ENCODE measurements at places on chromosomes 7 and 10. TPM values are rescaled to one million over a fixed set of nuclear protein-coding genes. Genes with fewer than 3 reads are reported as not detected.

Gene SPOCK2
- total RNA-seq: 3.0 TPM

Gene COPS6
- 73.9 TPM for total RNA-seq

Gene PRSS37
- not detected for total RNA-seq

Gene STRIP2
- 2.6 TPM for total RNA-seq

Gene ACTL6B
- not detected for total RNA-seq

Gene NRBF2
- 13.1 TPM for total RNA-seq

Gene CLRN3
- total RNA-seq: 0.22 TPM

Gene MEOX2
- 0.40 TPM for total RNA-seq

Gene ANTXRL
- total RNA-seq: not detected

Gene ZRANB1
- 20.8 TPM for total RNA-seq

Gene SUFU
- 3.0 TPM for total RNA-seq

Gene EPC1
- total RNA-seq: 26.2 TPM

Gene FLNC
- 131 TPM for total RNA-seq

Gene CREB5
- total RNA-seq: 3.2 TPM

Gene OR2A1
- total RNA-seq: not detected

Gene COL17A1
- under 0.01 TPM for total RNA-seq

Gene PSMA2
- total RNA-seq: 45.5 TPM

Gene ACBD7
- total RNA-seq: 0.60 TPM

Gene GIMAP4
- 197 TPM for total RNA-seq

Gene ABCB1
- total RNA-seq: 1.3 TPM

Gene NKX2-3
- not detected for total RNA-seq

Gene PIP
- not detected for total RNA-seq

Gene CTAGE8
- not detected for total RNA-seq

Gene PLCE1
- 0.44 TPM for total RNA-seq

Gene AOC1
- not detected for total RNA-seq

Gene SFRP5
- total RNA-seq: not detected

Gene PHKG1
- total RNA-seq: 0.20 TPM

Gene LDB1
- total RNA-seq: 31.4 TPM

Gene HMX2
- not detected for total RNA-seq

Gene TMEM184A
- under 0.01 TPM for total RNA-seq

Gene FAM185A
- total RNA-seq: 5.2 TPM

Gene EPHB6
- total RNA-seq: under 0.01 TPM

Gene MRC1
- 148 TPM for total RNA-seq

Gene WBP1L
- total RNA-seq: 31.8 TPM

Gene VGF
- total RNA-seq: not detected

Gene GPR158
- total RNA-seq: not detected

Gene BUB3
- total RNA-seq: 163 TPM

Gene SMIM30
- 52.6 TPM for total RNA-seq

Gene GRID1
- not detected for total RNA-seq

Gene PTF1A
- total RNA-seq: not detected

Gene ABLIM1
- 34.3 TPM for total RNA-seq

Gene MYL10
- total RNA-seq: not detected

Gene SLC16A9
- total RNA-seq: not detected

Data from lung microvascular endothelial cell (primary cell).